Stimulated activated naive CD8-positive, alpha-beta T cell treated with anti-CD3 and anti-CD28 coated beads, Interleukin-15, amount 100 ng/mL, for 72 hours (primary cell): ENCODE measurements at places on chromosomes 7 and 10.

DNA sequence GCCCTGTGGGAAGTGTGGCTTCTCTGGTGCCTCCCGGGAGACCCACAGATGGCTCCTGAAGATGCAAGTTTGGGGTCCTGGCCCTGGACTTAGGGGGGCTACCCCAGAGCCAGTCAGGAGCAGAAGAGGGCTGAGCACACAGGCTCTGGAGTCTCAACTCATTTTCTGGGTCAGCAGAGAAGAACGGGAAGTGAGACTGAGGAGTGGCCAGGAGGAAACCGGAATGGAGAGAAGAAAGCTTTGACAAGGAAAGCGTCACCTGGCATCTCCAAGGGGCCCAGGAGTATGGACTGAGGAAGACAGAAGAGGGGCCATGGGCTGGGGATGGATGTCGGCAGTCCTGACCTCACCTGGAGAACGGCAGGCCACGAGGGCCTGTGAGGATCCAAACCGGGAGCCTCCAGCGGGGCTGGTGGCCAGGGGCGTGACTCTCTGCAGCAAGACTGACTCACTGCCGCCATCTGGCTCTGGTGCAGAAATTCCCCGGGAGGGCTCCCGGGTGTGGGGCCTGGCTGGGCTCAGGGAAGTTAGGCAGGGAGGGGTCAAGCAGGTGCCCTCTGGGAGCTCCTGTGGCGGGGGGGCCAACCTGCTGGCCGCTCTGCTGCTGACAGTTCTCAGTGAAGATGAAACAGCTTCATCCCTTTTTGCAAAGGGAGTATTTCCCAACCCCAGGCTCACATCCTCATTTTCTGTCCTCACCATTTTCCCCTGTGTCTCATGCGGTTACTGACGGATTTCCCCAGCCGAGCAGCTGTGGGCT, 23.6 kb downstream of the DAGLB start:
- no peak for DNase-seq

DNA sequence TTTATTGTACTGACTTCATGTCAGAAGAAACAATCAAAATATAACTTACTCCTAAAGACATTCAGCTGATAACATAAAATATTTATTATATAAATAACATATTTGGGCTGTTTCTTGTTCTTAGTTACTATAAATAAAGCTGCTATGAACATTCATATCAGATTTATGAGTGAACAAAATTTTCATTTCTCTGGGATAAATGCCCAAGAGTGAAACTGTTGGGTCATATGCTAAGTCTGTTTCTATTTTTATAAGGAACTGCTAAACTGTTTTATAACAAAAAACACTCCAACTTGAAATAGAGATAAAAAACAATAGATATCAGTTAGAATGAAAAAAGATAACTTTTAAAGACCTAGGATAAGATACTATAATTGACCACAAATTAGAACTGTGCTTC, 26.5 kb upstream of the CC2D2B start:
- no peak for DNase-seq

GRCh38 chr7:2299870-2300512, 14.2 kb downstream of the SNX8 start:
- no peak for DNase-seq

DNA sequence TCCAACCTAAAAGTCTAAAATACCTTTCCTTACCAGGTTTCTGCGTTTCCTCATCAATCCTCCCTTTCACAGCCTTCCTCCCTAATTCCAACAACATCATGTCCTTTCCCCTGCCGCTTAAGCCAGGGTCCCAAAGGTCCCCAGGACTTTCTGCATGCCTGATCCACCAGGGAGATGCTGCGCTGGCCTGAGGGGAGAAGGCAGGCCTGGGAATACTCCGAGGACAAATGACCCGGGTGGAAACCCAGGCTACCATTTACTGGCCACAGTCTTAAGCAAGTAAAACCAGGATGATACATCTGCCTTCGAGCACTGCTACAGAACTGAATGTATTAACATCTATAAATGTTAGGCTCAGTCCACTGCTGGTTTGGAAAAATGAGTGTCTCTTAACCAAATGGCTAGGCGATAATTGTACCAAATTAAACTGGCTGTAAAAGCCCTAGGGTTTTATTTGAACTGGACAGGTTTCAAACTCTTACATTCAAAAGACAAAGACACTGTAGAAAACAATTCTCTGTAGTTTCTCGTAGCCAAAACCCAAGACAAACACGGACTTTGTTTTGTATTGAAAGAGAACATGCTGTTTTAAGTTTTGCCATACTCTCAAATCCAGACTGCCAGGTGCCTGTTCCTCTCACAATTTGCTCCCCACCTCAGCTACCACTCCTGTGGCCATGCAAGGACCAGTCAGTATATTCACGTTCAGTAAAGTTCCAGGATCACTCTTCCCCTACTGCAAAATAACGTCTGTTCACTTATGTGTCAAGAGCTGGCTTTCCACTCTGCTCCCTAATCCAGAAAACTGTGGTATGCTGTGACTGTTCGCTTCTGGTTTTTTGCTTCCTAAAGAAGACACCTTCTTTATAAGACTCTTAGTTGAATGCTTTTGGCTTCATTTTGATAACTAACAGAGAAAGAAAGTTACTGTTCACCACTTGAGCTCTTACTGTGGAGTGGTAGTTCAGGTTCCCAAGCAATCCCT, 145.7 kb downstream of the RNF216 start:
- no peak for DNase-seq

- no peak for DNase-seq
Observed at GRCh38 chr7:110373859-110374258, 717.1 kb upstream of the LRRN3 start.

DNA sequence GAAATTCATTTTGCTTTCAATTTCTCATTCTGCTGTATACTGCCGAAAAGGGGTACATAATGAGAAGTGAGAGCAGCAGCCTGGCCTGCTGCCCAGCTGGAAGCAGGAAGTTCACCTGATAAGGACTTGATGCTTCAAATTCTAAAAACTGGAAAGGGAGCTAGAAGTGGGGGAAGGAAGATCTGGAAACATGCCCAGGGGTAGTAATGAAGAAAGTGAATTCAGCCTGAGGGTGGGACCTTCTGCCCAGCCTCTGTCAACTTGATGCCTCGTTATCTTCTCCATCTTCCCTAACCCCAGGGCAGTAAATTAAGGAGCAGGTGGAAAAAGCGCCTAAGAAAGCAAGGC, 69.4 kb downstream of the ARMH3 start:
- no peak for DNase-seq

DNA sequence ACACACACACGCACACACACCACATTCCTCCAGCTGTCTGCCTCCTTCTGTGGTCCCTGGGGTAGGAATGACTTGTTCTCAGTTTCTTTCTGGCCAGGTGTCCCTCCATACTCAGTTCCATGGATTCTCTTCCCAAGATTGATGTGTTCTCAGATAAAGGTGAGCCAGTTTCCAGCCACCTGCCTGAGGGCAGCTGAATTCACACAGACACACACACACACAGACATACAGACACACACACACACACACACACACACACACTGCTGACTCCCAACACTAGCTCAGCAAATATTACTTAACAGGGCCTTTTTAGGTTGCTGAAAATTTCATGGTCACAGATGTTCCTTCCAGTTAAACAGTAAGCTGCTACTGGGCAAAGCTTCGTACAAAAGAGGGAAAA, 45.4 kb upstream of the GDF10 start:
- no peak for DNase-seq
